ENCODE measurements at places on chromosomes 1 and 21.

- no peak for DNase-seq
These were observed 840.7 kb upstream of the ADAMTS5 start for GRCh38 chr21:27807596-27807995.

DNA sequence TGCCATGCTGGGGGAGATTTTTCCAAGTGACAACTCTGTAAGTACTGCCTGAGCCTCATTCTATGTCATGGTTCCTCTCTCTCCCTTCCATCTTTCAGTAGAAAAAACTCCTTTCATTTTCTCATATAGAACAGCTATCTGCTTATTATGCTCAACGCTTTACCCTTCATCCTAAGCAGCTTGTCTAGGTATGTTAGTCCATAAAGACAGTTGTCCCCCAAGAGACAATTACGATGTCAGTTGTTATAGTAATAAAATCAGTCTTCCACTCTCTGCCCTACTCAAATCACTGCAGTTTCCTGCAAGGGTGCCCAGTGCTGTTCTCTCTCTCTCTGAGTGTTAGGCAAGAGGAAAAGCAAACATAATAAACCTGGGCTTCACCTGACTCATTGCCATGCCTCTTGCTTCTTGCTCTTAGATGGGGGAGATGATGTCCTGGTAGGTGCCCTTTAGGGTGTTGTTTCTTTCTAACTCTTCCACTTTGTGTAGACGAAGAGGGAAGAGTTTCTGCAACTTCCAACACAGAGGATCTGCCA lies 59.4 kb downstream of the PAPPA2 start:
- no peak for DNase-seq

GRCh38 chr1:147924813-147925212 lies 3.4 kb upstream of the GPR89B start:
- DNase-seq = no peak

DNA sequence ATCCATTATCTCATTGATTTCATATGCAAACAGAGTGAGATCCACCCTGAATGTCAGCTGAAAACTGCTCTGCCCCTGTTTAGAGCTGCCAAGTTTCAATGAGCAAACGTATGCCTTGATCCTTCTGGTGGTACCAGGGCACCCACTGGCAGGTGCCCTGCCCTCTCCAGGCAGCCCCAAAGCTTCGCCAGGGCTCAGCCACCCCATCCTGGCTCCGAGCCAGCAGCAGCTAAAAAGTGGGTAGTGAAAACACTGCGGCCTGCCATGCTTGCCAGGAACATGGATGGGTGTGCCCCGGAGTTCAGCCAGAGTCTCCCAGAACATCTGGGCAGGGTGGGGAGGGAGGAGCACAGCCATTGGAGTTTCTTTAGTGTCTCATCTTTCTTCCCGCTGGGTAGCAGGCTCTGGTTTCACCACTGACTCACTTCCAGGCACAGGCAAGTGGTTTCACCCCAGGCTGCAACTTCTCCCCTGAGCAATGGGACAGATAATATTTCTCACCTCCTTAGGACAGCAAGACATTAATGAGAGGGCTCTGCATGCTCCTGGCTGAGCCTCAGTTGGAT lies 8.1 kb upstream of the LMX1A start:
- no peak for DNase-seq

GRCh38 chr1:101025657-101026429 lies at the start of gene DPH5:
DPH5 (minus strand) TSS chr1:101025784; CDS start chr1:101025443, 341 bp downstream.
- peak; percentile 95 for DNase-seq

DNA sequence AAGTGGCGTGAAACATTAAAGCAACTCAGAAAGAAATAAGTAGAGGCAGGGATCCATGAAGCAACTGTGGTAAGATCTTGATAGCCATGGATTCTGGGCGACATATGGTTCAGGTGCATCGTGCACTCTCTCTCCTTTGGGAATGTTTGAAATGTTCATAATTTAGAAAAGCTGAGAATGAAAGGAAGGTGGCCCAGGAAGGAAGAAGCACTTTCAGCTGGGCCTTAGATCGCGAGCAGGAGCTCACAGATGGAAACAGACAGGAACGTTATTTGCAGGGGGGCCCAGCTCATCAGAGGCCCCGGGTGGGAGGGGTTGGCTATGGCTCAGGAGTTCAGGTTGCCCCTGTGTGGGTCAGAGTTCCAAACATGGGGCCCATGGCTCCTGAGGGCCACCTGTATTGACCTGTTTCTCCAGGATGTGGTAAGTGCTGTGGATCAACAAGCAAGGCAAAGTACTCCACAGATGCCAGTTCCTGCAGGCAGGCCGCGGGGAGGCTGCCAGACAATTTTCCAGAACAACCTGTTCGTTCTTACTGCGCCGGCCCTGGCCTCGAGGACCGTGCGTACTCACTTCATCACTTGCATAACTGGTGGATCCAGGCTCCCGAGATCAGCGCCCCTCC lies 253.2 kb downstream of the TOMM20 start:
- DNase-seq = no peak

DNA sequence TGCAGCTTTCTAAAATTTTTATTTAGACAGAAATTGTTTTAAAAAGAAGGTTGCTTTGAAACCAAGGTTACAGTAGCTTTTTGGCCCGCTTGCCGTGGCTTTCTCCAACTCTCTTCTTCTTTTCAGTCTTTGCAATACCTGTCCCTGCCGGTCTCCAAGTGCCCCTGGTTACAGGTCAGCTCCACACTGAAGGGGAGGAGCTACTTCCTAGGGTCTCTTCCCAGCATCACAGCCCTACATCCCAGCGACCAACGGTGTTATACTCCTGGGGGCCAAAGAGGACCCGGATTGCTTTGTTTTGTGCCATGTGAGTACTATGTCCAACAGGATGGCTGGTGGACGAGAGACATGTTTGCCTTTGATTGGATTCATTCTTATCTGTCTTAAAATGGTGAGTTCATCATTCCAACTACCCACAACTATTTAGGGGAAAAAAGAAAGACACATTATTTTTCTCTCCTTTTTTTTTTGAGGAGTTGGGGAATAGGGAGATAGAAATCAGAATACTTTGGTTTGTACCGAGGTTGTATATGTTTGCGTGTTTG lies at the start of gene FNDC7:
FNDC7 (plus strand) TSS at position 303 of the 545 bp plus-strand sequence; CDS start at position 329, 26 bp downstream.
- no peak for DNase-seq

GRCh38 chr1:115665319-115666096 lies 23.7 kb downstream of the VANGL1 start:
- DNase-seq = no peak

DNA sequence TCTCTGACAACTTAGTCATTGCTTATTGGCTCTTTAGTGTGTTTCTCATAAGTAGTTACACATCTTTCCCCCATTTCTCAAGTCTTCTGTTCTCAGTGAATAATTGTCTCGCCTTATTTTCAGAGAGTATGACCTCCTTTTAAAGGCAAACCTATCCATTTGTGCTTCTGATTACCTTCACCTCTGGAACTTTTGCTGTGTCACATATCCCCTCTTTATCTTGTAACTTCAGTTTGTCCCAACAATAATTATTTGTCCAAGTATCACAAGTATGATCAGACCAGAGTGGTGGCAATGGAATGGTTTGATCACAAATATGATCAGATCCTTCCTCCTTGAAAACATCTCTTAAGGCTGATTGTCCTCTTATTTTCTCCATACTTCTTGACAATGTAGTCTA lies 5.3 kb upstream of the MRPS21 start:
- DNase-seq = no peak

DNA sequence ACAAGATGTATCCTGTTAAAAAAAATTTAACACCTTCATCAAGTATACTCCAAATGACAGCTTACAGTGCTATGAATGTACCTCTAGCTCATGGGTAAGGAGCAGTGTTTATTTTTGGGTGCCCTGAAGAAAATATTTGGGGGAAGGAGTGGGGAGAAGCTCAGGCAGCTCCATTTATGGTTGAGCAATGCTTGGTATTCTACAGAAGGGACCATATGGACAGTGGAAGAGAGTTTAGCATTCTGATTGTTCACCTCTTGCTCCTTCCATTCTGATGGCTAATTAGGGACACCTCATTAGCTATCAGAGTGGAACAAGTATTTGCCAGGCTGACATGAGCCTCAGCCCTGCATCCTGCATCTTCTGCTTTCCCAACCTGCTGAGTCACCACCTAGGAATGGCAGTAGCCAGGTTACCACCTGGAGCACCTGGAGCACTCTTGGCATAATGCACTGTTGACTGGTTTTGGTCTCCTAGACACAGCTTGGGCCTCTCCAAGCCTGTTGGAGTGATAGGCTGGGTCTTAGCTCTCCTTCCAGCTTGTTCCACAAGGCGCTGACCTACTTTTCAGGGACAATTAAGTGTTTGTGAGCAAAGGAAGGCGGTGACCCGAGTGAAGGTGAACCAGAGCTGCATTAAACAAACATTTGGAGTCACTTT lies 62.0 kb upstream of the MACF1 start:
- DNase-seq = no peak

GRCh38 chr1:246275036-246275435 lies 232.0 kb downstream of the SMYD3 start:
- DNase-seq = no peak

DNA sequence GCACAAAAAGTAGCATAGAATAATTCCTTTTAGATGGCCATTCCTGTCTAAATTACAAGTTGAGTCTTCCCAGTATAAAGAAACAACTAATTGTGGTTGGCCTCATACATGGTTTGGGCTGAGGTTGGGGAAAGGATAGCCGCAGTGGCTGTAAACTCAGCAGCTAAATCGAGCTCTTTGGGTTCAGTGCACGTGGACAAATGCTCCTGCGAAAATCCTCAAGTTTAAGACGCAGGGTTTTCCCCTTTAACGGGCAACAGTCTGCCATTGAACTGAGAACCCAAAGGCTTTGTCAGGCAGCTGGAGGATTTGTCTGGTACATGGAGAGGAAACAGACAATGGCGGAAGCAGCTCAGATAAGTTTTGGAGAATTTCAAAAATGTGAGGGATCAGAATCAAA lies 331.9 kb downstream of the TGFB2 start:
- peak; percentile 50 for DNase-seq

GRCh38 chr1:156471496-156472490 lies 28.8 kb downstream of the MEF2D start:
- DNase-seq = no peak

GRCh38 chr1:26838474-26839338 lies 12.2 kb downstream of the ZDHHC18 start:
- DNase-seq = no peak

DNA sequence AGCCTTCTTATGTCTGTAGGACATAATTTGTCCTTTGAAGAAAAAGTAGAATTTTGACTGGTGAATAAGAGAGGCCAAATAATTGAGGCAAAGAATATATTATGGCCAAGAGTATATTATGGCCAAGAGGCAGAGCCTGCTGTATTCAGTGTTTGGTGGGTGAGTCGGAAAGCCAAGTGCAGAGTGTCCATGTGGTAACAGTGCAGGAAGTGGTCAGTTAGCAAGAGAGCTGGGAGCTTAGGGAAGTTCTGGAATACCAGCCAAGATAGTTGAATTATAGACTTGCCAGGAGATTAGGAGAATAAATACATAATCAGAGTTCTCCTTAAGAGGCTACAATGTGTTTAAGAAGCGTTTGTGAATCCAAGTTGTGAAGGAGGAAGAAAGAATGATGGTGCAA lies 131.5 kb upstream of the LMO4 start:
- DNase-seq = peak; percentile 10

GRCh38 chr1:179298952-179299351 lies 5.4 kb downstream of the SOAT1 start:
- DNase-seq = no peak

- peak; percentile 58 for DNase-seq
These were observed 13.6 kb downstream of the THAP3 start for GRCh38 chr1:6638226-6638625.

DNA sequence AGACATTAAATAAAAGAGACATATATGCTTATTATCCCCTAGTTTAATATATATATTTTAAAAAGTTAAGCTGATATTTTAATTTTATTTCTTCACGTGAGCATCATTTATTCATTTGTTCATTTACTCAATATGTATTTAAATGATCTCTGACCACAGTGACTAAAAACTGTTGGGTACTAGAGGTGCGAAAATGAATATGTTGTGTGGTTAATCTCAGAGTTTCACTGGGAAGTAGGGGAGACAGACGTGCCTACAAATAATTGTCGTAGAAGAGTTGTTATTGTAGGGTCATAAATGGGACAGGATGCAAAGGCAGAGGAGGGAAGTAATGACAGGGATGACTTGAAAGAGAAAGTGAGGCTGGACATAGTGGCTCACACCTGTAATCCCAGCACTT lies 213.0 kb upstream of the CACYBP start:
- DNase-seq = no peak
